ENCODE measurements at places on chromosomes 13 and 19.
A peak's percentile ranks its signal among the peaks of the same experiment; 100 is the strongest.

DNA sequence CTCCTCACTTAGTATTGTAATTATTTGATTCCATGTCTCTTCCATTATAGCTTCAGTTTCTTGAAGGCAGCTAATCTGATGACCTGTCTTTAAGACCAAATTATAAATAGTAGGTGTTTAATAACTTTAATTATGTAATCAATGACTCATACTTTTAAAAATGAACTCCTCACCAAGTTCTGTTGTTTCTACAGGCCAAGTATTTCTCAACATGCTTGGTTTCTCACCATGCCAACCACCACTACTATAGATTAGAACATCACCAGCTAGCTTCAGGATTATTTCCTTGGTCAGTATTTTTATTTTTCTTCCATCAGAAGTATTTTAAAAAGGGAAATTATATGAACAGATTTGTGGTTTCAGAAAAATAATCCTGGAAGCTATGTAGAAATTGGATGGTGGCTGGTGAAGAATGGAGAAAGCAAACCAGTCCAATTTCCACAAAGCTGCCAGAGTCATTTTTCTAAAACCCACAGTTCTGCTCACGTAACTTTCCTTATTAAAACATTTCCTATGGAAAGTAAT lies 237.7 kb upstream of the DACH1 start:
- DNase-seq = no peak

GRCh38 chr19:28135825-28136224 lies 1077.1 kb downstream of the UQCRFS1 start:
- no peak for DNase-seq

GRCh38 chr13:87274209-87274819 lies 396.9 kb upstream of the SLITRK5 start:
- peak; percentile 28 for DNase-seq

DNA sequence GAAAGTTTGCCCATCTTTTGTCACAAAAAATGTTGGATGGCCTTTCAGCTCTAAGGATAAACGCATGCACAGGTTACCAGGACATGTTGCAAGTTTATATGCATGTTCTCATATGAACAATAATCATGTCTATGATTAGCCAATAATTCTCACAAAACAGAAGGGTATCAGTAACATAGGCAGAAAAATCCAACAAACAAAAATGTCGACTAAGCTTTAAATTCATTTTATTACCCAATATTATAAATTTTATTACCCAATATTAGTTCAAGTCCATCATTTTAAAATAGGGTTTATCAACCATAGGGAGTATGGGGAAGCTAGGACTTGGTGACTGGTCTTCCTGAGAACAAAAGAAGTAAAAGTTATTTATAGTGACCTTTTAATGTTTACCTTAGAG lies 93.1 kb downstream of the ENOX1 start:
- DNase-seq = no peak

DNA sequence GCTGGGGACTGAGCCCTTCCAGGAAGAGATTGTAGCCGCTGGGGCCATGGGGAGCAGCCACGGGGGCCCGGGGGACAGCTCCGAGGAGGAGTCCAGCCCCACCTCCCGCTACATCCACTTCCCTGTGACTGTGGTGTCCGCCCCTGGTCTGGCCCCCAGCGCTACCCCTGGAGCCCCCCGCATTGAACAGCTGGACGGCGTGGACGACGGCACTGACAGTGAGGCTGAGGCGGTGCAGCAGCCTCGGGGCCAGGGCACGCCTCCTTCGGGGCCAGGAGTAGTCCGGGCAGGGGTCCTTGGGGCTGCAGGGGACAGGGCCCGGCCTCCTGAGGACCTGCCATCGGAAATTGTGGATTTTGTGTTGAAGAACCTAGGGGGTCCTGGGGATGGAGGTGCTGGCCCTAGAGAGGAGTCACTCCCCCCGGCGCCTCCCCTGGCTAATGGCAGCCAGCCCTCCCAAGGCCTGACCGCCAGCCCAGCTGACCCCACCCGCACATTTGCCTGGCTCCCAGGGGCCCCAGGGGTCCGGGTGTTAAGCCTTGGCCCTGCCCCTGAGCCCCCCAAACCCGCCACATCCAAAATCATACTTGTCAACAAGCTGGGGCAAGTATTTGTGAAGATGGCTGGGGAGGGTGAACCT lies 9.6 kb downstream of the IGFLR1 start:
- DNase-seq = no peak

DNA sequence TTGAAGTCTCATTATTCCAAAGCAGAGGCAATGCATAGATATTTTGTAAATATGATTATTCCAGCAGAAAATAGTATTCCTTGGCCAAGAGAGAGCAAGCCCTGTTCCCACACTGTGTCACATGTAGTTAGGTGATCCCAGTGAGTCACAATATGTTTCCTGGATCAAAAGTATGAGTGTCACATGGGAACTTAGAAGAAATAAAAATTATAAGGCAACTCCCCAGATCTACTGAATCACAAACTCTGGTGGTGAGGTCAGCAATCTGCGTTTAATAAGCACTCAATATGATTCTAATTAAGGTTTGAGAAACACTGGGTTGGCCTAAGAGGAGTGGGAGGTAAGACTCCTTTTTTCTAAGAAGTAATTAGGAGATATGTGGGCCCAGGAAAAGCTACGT lies 1504.5 kb upstream of the PCDH20 start:
- DNase-seq = no peak

DNA sequence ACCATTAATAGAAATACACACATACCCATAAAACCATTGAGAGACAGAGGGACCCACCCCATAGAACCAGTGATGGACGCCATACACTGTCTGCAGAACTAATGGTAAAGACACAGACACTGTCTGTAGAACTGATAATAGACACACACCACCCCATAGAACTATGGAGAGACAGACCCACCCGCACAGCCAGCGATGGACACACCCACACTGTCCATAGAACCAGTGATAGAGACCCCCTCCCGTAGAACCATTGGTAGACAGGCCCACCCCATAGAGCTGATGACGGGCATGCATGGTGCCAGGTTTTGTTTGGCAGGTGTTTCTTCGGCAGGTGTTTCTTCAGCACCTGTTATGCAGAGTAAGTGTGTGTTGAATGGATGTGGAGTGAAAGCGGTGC lies 88.3 kb upstream of the TEX29 start:
- DNase-seq = no peak

DNA sequence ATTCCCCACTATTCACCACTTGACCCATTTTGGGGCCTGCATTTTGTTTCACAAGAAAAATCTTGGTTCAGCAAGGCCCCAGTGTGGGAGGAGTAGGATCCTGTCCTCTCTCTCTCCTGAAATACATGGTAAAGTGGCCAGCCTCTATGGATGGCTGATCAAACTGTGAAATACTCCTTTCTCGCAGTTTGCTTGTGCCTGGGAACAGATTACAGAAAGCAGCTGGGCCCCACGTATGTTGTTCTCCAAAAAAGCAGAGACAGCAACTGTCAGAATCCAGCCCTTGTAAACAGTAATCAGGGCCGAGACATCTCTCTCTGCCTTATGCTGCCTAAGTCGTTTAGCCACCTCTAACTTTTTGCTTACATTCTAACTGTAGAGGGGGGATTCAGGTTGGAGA lies 61.0 kb upstream of the RAP2A start:
- no peak for DNase-seq

- no peak for DNase-seq
Observed at GRCh38 chr13:49497272-49497671, 1.5 kb downstream of the PHF11 start.

DNA sequence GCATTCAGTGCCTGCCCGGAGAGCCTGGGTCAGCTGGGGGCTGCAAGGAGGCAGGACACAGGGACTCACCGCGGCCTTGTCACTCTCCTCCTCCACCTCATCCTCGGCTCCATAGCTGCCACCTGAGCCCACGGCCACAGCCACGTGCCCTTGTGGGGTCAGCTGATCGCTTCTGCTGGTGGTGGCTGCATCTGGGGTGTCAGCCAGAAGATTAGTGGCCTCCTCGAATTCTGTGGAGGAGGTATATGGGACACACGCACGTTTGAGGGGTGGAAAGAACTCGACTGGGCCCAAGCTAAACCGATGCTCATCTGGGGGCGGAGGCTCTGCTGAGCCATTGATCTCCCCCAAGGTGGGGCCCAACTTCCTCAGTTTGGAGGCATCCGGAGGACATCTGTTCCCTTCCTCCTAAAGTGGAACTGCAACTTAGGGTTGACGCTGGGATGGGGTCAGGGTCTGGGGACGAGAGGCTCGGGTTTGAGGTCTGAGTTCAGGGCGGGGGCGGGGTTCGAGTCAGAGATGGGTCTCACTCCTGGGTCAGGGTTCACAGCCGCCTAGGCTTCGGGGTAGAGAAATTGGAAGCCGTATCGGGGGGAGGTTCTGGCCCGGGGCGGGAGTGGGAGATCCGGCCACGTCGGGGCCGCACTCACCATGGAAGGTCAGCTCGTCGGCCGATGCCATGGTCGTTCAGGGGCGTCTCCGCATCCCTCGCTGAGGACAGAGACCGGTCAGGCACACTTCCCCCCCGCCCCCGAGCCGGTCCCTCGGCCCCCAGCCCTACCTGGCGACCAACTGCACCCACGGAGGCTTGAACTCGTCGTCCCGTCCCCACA lies 493 bp downstream of the YIPF2 start:
- DNase-seq = no peak

GRCh38 chr13:42345367-42345766 lies 73.4 kb downstream of the AKAP11 start:
- no peak for DNase-seq

GRCh38 chr19:17244618-17245534 lies 843 bp downstream of the NR2F6 start:
- no peak for DNase-seq

GRCh38 chr13:51590971-51591627 lies 6.8 kb downstream of the WDFY2 start:
- peak; percentile 24 for DNase-seq

DNA sequence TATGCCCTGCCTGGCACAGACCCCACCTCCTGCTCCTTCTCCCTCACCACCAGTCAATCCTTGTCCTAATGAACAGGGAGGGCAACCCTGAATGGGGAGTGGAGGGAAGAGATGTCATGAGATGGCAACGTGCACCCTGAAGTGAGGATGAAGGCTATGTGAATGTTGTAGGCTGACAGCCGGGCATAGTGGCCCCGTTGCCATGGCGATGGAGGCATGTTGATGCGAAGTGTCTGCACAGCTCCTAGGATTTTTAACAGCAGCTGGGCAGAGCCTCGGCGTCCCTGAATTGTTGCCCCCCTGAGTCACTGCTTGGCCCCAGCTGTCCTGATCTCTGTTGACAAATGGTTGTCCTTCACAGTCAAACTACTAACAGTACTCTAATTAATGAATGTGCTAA lies 4.8 kb upstream of the ALOX5AP start:
- DNase-seq = no peak

- no peak for DNase-seq
Observed at GRCh38 chr19:17447704-17448130, 751 bp downstream of the TMEM221 start.

GRCh38 chr19:46350758-46351159 lies 3.9 kb downstream of the PPP5C start:
- DNase-seq = no peak

DNA sequence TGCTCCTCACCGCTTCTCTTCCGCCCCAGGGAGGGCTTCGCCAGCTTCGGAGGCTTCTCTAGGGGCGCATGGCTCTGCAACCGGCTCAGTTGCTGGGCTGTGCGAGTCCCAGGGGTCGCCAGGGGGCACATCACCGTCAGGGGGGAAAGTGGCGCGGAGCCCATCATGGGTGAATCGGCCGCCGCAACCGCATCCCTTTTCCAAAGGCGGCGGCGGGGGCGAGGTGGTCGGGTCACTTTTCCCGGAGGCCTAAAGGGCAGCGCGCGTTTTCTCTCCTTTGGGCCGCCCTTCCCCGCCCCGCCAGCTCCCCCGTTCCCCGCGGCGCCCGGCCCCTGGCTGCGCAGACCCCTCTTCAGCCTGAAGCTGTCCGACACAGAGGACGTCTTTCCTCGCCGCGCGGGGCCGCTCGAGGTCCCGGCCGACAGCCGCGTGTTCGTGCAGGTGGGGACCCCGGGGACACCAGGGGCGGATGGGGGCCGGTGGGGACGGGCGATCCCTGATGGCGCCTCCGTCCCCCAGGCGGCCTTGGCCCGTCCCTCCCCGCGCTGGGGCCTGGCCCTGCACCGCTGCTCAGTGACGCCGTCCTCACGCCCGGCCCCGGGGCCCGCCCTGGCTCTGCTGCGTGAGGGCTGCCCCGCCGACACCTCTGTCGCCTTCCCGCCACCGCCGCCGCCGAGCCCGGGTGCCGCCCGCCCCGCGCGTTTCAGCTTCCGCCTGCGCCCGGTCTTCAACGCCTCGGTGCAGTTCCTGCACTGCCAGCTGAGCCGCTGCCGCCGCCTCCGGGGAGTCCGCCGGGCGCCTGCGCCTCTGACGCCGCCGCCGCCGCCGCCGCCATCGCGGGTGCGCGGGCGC lies 1.7 kb downstream of the TGFBR3L start:
- no peak for DNase-seq

GRCh38 chr13:111171629-111172028 lies 56.5 kb downstream of the ARHGEF7 start:
- DNase-seq = no peak

DNA sequence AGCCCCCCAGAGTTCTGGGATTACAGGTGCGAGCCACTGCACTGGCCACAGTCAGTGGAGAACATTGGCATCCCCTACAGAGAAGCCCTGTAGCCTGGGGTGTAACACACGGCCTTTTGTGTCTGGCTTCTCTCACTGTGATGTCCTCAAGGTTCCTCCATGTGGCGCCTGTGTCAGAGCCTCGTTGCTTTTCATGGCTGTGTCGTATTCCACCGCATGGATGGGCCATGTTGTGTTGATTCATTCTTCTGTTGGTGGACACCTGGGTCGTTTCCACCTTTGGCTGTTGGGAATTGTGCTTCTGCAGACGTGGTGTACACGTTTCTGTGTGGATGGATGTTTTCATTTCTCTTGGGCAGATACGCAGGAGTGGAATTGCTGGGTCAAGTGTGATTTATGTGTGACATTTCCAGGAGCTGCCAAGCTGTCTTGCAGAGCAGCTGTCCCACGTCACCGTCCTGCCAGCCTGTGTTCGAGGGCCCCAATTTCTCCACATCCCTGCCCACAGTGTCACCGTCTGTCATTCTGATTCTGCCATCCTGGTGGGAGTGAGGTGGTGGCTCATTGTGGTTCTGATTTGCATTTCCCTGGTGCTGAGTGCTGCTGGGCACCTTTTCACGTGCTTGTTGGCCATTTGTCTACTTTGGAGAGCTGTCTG lies 59.4 kb downstream of the KDM4B start:
- no peak for DNase-seq

- DNase-seq = no peak
Observed at GRCh38 chr13:95275322-95276036, 25.8 kb downstream of the ABCC4 start.

- no peak for DNase-seq
Observed at GRCh38 chr13:28316129-28316528, 177.8 kb downstream of the PAN3 start.

GRCh38 chr13:30998136-30999088 lies 66.0 kb downstream of the TEX26 start:
- peak; percentile 15 for DNase-seq

DNA sequence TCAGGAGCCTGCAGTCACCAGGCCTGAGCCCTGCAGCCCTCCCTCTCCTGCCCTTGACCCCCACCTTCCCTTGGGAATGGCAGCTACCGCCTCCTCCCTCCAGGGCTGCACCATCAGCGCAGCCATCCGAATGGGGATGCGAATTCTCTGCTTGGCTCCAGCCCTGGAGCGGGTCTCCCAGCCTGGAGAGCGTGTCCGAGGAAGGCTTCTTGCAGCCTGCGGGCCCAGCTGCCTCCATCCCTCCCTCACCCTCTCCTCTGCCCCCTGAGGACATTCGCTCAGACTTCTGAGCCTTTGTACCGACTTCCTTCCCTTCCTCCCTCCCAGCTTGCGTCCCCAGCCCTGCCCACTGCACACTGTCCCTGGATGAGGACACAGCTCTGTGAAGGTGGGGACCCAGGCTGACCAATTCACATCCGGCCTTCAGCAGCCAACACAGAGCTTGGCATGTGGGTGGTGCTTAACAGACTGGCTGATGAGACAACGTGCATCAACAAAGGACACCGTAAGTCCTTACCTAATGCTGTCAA lies 6.0 kb upstream of the NKPD1 start:
- DNase-seq = no peak
